Transverse colon (tissue), 4 donors: ENCODE measurements at places on chromosomes 3 and 15. TPM values are rescaled to one million over a fixed set of nuclear protein-coding genes. Genes with fewer than 3 reads are reported as not detected.

TM4SF4 gene
- 3.1 TPM for total RNA-seq

RTP3 gene
- not detected for total RNA-seq

KIF15 gene
- not detected for total RNA-seq

DNA sequence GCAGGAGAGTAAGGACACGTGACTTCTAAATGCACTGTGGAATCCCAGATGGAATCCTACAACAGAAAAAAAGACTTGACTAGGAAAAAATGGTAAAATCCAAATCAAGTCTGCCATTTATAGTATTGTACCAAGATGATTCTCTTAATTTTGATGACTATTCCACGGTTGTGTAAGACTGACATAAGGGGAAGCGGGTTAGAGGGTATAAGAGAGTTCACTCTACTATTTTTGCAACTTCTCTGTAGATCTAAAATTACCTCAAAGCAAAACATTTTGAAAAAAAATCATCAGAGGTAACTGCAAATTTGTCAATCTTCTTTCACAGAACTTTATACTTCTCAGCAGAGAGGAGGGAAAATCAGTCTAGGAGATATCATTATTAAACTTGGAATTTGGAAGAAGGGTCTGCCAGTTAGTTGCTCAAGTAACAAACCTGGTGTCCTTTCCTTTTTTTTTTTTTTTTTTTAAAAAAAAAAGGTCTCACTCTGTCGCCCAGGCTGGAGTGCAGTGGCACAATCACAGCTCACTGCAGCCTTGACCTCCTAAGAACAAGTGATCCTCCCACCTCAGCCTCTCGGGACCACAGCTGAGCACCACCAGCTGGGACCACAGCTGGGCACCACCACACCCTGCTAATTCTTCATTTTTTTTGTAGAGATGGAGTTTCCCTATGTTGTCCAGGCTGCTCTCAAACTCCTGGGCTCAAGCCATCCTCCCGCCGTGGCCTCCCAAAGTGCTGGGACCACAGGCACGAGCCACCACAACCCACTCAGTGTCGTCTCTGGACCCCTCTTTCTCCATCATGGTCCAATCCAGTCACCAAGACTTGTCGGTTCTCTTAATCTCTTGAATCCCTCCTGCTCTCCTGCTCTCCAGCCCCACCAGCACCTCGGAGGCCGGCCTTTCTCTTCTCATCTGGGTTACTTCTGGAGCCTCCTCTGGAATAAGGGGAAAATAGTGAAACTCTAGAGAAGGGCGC is 14.9 kb upstream of the HES1 start:
- peaks cover 11% of the 10 kb centered on the region for H3K4me1 ChIP-seq
- no peak for DNase-seq
- no peaks in the 10 kb centered on the region for H3K27me3 ChIP-seq
- H3K36me3 ChIP-seq: no peaks in the 10 kb centered on the region
- H3K27ac ChIP-seq: no peak overlapping the region

- no peaks in the 10 kb centered on the region for H3K4me1 ChIP-seq
- H3K27me3 ChIP-seq: no peaks in the 10 kb centered on the region
- no peak overlapping the region for H3K27ac ChIP-seq
- H3K36me3 ChIP-seq: no peaks in the 10 kb centered on the region
- H3K4me3 ChIP-seq: no peak overlapping the region
Observed at GRCh38 chr15:87689716-87690115, 566.8 kb downstream of the NTRK3 start.

- no peaks in the 10 kb centered on the region for H3K36me3 ChIP-seq
- H3K27ac ChIP-seq: no peak overlapping the region
- DNase-seq: no peak
- no peaks in the 10 kb centered on the region for H3K27me3 ChIP-seq
- H3K4me3 ChIP-seq: no peak overlapping the region
- peaks cover 13% of the 10 kb centered on the region for H3K4me1 ChIP-seq
Observed at GRCh38 chr3:141307351-141308059, 60.8 kb upstream of the ZBTB38 start.

DNA sequence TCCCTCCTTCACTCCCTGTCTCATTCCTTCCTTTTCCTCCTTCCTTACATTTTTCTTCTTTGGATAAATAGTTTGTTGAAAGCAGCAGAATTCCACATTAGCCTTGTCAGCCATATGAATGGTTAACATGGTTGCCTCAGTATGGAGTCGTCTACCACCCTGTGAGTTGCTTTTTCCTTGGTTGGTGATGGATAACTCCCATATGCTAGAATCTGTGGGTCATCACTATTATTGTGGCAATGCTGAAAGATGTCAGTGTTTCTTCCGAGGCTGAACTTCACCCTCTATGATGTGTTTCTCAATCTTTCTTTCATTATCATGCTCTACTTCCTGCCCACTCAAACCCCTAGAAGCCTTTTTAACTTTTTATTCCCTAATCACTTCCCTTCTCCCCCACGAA is 481.8 kb upstream of the KCNMB2 start:
- no peak overlapping the region for H3K4me3 ChIP-seq
- H3K27me3 ChIP-seq: no peaks in the 10 kb centered on the region
- no peaks in the 10 kb centered on the region for H3K36me3 ChIP-seq
- peaks cover 6% of the 10 kb centered on the region for H3K4me1 ChIP-seq
- no peak for DNase-seq

DNA sequence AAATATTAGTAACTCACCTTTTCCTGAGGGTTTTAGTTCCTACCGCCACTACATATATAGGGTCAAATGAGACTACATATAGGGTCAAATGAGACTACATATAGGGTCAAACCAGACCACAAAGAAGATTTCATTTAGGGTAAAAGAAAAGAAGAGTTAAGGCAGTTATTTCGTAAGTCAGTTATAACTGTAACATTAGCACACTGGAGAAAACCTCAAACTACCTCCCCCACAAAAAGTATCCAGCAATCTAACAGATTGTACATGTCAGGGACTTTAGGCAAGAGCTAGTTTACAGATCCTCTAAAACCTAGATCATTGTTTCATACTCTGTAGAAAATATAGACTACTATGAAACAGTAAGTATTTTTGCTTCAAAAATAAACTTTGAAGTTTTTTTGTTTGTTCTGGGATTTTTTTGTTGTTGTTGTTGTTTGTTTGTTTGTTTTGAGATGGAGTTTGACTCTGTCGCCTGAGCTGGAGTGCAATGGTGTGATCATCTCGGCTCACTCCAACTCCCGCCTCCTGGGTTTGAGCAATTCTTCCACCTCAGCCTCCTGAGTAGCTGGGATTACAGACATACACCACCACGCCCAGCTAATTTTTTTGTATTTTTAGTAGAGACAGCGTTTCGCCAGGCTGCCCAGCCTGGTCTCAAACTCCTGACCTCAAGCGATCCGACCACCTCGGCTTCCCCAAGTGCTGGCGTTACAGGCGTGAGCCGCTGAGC is 92.4 kb upstream of the CGNL1 start:
- H3K27ac ChIP-seq: no peak overlapping the region
- H3K4me3 ChIP-seq: no peak overlapping the region
- H3K4me1 ChIP-seq: no peaks in the 10 kb centered on the region

DNA sequence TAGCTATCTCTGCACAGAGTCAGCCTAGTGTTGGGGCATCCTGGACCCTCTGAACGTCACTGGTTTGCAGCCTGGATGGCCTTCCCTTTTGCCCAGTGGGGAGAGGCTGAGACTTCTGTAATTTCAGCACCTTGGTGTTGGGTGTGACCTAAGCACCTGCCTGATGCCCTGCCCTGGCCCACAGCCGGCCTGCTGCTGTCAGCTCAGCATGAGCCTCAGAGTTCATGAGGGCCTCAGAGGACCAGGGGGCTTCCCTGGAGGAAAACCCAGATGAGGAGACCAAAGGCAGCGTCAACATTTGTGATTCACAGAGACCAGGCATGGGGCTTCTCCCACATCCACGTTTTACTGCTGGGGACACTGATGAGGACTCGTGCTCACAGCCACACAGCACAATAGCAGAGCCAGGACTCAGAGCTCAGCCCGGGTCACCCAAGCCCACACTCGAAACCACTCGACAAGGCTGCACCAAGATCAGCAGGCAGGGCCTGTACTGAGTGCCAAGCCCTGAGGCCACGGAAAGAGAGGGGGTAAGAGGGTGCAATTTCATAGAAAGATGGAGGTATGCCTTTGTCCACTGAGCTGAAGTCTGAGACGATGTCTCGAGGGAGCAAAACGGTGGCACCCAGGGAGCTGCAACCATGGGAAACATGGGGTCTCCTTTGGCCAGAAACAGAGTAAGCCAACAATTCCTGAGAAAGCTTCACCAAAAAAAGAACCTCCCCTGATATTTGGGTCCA is 9.9 kb upstream of the GP9 start:
- H3K27ac ChIP-seq: peak overlapping the region; percentile 82
- H3K4me3 ChIP-seq: no peak overlapping the region
- no peaks in the 10 kb centered on the region for H3K36me3 ChIP-seq

- DNase-seq: peak; percentile 5
- no peak overlapping the region for H3K27ac ChIP-seq
- H3K36me3 ChIP-seq: no peaks in the 10 kb centered on the region
- H3K4me3 ChIP-seq: no peak overlapping the region
Observed at GRCh38 chr15:77864211-77865105, 213.1 kb downstream of the TBC1D2B start.

DNA sequence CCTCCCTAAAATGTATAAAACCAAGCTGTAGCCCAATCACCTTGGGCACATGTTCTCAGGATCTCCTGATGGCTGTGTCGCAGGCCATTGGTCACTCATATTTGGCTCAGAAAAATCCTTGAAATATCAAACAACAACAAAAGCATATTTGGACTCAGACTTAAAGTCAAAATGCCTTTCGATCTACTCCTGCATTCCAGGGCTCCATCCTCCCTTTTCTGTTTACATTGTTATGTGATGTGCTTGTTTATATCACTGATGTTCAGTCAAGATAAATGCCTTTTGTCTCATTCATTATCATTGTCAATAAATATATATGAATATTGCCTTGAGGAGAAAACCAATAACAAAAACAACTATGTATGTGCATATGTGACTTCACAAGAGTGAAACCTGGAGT is 31.7 kb downstream of the HGD start:
- H3K27ac ChIP-seq: no peak overlapping the region
- no peaks in the 10 kb centered on the region for H3K27me3 ChIP-seq
- no peak overlapping the region for H3K4me3 ChIP-seq
- no peaks in the 10 kb centered on the region for H3K4me1 ChIP-seq
- no peaks in the 10 kb centered on the region for H3K36me3 ChIP-seq
- no peak for DNase-seq
